ENCODE measurements at places on chromosomes 4 and X.

DNA sequence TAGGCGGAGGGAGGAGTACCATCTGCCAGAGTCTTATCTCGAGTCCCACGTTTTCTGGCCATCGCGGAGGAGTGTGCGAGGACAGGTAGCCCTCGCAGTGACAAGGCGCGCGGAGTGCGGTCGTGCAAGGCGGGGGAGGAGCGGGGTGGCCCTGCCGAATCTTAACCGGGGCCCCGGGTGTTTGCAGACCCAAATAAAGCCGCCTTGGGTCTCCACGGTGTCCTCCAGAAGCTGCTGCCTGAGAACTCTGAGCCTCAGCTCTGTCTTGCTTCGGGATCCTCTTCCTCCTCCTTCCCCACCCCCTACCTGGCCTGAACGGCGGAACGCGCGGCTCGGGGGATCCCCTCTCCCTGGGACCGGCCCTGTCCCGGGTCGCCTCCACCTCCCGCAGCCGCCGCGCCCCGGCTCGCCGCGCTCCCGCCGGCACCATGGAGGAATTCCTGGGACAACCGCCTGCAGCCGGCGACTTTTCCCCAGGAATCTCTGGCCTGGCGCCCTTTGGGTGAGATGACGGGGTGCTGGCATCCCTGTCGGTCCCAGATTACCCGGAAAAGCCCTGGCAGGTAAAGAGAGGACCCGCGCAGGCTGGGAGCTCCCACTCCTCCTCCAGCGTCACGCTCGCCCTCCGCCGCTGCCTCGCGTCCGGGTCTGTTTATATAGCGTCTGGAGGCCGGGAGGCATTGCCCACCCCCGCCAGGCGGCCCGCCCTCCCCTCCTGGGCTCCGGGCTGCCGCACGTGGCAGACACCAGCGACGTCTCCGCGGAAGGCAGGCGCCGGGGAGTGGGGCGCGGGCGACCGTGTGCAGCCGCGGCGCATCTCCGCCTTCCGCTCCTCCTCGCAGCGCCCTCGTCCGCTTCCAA, at the start of gene GALNTL6:
TSS of gene GALNTL6 (plus strand) at position 740 of the 861 bp plus-strand sequence.
- no peak for DNase-seq

DNA sequence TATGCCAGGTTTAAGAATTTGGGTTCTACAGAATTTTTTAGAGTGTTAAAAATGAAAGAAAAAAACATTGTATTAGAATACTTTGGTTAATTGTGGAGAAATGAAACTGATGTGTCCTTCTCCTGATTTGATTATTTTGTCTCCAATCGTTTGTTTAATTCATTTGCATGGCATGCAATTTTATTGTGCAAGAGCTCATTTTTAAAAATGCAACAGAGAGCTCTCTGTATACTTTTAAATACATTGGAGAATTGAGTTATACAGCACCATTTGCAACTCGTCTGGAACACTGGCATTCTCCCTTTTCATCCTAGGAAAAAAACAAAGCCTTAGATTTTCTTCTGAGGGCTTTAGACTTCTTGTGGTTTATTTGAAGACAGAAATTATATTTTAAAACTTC, 689 bp downstream of the EXOC1L start:
- DNase-seq = no peak

GRCh38 chr4:142423861-142424260, 422.2 kb downstream of the INPP4B start:
- no peak for DNase-seq

GRCh38 chrX:43899878-43900815, 17.9 kb upstream of the MAOB start:
- no peak for DNase-seq

DNA sequence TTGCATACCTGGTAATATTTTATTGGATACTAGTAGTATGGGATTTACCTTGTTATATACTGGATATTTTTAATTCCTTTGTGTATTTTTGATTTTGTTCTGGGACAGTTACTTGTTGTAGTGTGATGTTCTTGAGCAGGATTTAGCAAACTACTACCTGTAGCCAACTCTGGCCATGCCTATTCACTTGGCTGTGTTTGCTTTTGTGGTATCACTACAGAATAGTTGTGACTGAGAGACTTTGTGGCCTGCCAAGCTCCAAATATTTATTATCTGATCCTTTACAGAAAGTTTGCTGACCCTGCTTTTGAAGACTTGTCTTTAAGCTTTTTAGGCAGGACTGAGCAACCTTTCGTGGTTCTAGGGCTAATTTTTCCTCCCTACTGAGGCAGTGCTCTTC, 17.8 kb downstream of the ZCCHC4 start:
- DNase-seq = no peak

DNA sequence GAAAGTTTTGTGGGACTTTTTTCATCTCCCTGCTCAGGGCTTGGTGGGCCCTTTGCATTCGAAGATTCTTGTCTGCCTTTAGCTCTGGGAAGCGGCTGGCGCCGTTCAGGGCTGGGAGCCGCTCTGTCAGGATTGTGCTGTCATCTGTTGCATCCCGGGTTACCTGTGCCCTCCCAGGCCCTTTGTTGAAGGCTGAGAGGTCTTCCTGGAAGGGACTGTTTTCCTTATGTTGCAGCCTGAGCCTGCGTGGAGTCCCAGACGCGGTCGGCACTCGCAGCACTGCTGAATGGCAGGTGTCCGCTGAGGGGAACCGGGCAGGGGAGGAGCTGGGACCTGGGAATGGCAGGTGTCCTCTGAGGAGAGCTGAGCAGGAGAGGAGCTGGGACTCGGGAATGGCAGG, 15.9 kb downstream of the RGS12 start:
- no peak for DNase-seq

GRCh38 chr4:150310159-150310895, 232.1 kb downstream of the DCLK2 start:
- no peak for DNase-seq

GRCh38 chr4:40157436-40157835, 39.4 kb upstream of the RHOH start:
- no peak for DNase-seq

- DNase-seq = no peak
These were observed 15.7 kb downstream of the SPCS3 start for GRCh38 chr4:176335421-176335820.

GRCh38 chrX:11187001-11187400, 75.9 kb downstream of the HCCS start:
- DNase-seq = no peak

DNA sequence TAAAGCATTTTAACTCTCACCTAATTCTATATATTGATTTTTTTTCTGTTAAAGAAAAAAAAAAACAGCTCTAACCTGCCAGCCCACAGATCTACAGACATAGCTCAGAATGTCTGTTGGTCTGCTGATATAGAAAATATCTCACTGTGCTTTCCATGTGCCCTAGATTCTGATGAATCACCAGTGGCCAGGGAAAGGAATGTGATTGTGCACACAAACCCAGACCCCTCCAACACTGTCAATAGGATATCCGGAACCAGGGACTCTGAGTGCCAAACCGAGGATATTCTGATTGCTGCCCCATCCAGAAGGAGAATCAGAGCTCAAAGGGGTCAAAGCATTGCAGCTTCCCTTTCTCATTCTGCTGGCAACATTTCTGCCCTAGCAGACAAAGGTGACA, 12.1 kb upstream of the SCML1 start:
- DNase-seq = no peak

GRCh38 chr4:150149381-150149780, 71.1 kb downstream of the DCLK2 start:
- no peak for DNase-seq
